PC-3 (cell line): ENCODE measurements at places on chromosomes 13 and 19. TPM values are rescaled to one million over a fixed set of nuclear protein-coding genes. Genes with fewer than 3 reads are reported as not detected.

Gene ZC3H4
- total RNA-seq = 13.4 and 20.0 TPM in 2 replicates

Gene PRKCG
- 1.5 TPM in 1 of 2 replicates, not detected in the other for total RNA-seq

Gene ITPKC
- 28.4 and 44.2 TPM in 2 replicates for total RNA-seq

Gene THAP8
- total RNA-seq = 0.95 and 2.1 TPM in 2 replicates

Gene SELENOV
- not detected in 2 replicates for total RNA-seq
